ENCODE measurements at places on chromosomes 2 and 18.

- no peak for DNase-seq
Observed at GRCh38 chr2:81981585-81981984, 1677.0 kb upstream of the LRRTM1 start.

- no peak for DNase-seq
Observed at GRCh38 chr2:179180242-179180641, 84.4 kb downstream of the SESTD1 start.

DNA sequence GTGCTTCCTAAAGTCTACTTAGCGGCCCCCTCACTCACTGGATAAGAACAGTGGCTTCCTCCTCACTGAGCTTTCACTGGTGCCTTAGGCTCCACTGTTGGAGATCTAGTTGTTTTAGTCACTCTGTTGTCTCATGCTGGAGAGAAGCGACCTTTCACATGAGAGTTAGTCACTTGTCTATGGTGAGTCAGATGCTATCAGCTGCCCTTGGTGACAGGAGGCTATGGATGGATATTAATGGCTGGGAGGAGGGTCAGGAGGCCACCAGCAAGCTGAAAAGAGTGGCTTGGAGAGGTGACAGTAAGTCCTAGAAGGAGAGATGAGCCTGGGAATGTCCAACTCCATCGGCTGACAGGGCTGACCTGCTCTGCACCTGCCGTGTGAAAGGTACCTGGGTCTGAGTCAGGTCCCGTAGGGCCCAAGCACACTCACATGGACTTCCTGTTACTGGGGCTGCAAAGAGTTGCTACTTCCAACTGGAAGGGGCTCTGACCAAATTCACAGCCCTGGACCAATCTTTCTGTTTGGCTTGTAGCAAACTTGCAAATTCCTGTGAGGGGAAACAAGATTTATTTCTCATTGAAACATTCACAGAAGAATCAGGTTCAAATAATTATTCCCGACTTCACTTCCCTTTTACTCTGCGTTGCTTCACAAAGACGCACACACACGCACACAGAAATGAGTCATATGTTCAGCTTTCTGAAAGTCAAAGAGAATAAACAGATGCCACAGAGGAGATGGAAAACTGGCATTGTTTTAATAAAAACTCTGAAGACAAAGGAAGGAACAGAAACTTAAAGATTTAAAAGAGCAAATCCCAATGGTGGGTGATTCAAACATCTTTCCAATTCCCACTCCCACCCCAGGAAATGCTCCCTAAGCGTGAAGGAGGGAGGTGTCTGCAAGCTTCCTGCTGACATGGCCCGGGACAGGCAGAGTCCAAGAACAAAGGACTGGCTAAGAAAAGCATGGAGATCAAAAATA, 203.5 kb upstream of the TWIST2 start:
- DNase-seq, result no peak

DNA sequence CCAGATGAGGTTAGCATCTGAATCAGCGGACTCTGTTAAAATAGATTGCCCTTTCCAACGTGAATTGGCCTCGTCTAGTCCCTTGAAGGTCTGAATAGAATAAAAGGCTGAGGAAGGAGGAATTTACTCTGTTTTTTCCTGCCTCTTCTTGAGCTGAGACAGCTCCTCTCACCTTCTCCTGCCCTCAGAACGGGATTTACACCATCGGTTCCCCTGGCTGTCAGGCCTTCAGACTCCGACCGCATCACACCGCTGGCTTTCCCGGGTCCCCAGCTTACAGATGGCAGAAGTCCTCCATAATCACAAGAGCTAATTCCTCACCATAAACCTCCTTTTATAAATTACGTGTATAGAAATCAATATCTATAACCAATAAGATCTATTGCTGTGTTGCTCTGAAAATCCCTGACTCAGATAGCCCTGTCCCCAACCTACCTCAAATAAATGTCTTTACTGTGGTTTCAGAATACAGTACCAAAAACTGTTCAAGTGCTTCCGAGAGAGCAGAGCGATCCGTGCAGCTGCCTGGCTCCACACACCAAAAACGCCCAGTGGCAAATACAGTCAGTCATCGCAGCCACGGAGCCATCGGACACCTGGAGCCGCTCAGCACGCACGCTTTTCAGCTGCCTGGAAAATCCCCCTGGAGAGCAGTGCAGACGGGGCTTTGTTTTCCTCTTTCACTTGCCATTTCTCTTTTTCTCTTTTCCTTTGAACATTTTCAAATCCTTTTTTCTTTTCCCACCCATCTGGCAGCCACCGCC, 196.9 kb downstream of the NRP2 start:
- no peak for DNase-seq

- DNase-seq, result no peak
Observed at GRCh38 chr2:15874321-15874720, 66.0 kb upstream of the MYCN start.

DNA sequence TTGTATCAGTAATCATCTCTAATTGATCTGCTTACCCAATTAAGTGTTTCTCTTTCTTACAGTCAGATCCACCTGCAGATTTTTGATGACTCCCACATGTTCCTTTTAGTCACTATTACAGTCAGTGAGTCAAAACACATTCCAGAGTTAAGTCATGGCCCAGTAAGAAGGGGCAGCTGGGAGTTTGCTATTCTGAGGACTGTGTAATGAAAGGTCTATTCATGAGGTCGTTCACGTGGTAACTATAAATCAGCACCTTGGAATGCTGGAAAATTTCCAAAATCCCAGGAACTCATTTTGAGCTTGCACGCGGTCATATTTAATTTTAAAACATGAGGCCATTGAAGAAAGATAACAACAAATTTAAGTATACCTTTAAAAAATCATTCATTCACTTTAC, 252.5 kb downstream of the XIRP2 start:
- no peak for DNase-seq

- no peak for DNase-seq
Observed at GRCh38 chr18:45547910-45548309, 67.4 kb upstream of the SLC14A2 start.

DNA sequence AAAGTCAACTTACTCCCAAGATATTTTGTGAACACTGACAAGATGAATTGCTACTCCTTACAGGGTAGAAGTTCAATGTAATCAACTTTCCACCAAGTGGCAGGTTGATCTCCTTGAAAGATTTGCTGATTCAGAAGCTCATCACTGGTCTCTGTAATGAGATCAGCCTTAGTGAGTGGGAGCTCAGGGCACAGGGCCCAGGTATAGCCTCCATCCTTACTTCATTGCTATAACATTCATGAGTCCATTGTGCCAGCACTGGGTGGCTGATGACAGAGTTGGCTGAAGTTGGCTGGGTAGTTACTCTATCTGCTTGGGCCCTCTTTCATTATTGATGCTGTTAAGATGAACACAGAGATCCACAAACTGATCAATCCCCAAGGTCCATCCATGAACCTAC, 379.0 kb downstream of the IRS1 start:
- no peak for DNase-seq

- no peak for DNase-seq
Observed at GRCh38 chr18:45137087-45137419, 456.4 kb downstream of the SETBP1 start.

DNA sequence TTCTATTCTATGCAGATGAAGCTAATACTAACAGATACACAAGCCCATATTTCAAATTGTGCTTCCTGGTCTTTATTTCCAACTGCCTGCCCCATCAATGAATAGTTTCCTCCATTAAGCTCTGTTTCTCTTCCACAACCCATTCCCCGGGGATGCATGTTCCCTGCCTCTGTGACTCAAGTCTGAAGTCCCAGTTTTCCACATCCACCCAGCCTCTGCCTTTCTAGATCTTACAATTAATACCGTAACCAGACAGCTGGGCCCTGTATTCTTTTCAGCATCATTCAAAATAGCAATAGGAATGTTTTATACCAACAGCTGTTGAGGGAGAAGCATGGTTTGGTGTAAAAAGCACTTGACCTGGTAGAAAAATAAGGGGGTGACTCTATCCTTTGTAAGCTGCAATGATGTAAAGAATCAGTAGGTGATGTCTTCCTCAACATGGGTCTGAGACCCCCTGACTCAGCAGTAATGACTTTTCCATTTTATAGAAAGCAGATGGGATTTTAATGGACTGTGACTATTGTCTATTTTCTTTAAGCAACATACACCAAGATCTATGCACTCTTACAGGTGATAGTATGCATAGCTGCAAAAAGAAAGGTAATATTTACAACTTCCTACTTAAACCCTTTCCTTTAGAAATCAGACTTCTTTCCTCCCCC, 46.1 kb upstream of the DAPL1 start:
- no peak for DNase-seq

GRCh38 chr2:439556-440402, 151.9 kb upstream of the ALKAL2 start:
- DNase-seq, result no peak

DNA sequence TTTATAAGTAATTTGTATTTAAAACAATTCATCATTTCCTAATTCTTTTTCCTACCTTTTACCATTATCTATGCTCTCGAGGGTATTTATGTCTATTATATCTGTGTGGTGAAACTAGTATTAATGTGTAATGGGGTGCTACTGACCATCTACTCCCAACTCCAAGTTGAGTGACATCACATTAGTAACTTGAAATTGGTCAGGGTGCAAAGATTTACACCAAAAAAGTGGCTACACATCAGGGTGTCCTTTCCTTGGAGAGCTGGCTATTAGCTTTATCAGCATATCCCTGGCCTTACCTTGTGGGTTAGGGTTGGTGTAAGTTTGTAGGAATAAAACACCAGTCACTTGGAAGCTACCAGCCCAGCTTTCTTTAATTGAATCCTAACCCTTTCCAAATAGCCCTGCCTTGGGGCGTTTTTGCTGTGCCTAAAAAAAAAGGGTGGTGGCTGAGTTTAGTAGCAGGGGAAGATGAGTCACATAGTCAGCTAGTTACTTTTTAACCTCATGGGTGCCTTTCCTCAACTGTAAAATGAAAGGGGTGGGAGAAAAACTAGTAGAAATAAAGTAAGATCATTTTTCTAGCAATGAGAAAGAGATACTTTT, 14.0 kb downstream of the ANXA4 start:
- DNase-seq, result no peak

DNA sequence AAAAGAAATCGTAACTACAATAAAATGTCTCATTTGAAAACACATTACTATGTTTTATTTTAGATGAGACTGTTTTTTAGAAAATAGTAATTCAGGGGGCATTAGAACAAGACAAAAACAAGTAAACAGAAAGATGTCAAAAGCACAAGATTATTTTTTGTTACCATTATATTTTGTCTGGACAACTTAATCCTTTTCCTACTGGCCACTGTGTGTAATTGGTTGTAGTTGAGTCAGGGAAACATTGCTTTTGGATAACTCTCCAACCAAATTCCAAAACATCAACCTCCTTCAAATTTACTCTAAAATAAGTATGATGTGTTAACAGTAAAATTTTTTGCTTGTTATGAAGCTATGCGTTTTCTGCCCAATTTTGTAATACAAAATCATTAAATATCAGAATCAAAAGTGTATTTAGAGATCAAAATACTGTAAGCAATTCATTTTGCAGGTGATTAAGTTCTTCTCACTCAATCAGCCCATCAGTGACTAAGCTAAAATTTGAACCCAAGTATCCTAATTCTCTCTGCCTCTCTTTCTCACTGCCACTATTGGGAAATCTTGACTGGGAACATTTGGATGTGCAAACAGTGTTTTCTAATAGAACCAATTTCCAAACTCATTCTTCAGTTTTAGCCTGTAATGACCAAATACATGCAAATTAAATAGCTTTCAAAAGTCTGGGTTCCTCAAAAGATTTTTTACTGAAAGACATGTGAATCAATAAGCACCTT, 11.4 kb upstream of the MEIS1 start:
- no peak for DNase-seq

- DNase-seq, result no peak
Observed at GRCh38 chr2:117856415-117857210, 42.1 kb downstream of the DDX18 start.

GRCh38 chr2:191404568-191404991, 159.4 kb downstream of the MYO1B start:
- DNase-seq, result no peak

DNA sequence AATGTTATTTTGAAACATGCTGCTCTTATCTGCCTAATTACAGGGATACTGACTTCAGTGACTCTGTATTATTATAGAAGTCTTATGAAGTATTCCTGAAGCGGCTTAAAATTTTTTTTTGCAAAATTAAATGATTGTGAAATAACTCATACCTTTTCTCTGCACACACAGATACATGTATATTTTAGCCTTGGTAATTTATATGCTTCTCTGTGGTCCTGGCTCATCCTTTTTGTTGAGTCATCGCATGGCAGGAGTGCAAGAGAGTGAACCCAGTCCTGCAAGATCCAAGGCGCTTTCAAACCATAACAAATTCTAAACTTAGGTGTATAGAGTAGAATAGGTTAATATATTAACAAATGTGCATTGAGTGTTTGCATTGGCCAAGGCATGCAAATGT, 8.6 kb downstream of the CCNT2 start:
- no peak for DNase-seq

GRCh38 chr18:10003866-10004265, 90.0 kb downstream of the VAPA start:
- no peak for DNase-seq

DNA sequence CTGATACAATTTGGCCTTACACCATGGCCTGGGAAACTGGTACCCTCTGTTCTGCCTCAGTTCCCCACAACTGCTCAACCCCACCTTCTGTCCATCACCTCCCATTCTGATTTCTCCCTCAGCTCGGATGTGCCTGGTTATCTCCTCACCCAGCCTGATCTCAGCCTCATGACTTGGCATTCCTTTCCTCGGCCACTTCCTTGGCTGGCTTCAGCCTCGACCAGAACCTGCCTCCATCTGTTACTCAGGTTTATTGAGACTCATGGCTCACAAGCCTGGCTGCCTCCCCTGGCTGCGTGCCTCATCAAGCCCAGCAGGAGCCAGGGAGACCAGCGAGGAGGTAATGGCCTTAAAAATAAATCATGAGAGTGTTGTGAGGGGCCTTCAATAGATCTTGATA, 356.2 kb upstream of the SPRED2 start:
- DNase-seq, result no peak

DNA sequence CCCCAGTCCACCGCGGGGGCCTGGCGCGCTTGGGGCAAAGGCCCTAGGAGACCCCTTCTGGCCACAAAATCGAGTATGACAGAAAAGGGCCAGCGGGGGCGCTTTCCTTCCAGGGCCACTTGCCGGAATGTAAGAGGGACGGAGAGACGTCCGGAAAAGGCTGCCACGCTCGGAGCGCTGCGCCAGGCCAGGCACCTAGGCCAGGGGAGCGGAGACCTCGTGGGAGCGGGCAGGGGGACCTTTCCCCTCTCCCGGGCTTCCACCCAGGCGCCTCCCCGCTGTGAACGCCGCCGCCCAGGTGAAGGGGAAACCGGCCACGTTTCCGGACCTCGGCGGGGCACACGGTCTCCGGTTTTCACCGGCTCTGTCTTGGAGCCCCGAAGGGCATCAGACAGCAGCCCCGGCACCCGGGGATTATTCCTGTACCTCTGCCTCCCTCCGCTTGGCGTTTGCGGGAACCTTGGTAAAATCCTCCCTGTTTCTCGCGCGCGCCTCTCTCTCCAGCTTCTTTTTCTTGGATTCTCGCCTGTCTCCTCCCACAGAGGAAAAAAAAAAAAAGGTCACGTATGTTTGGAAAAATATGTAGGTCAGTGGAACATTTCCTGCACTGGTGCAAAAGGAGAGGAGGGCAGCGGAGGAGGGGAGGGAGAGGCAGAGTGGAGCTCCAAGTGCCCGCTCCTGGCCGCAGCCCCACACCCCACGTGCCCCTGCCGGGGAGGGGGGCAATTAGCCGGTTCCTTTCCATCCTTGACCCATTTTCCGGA, 1.2 kb upstream of the NPAS2 start:
- DNase-seq, result no peak

- no peak for DNase-seq
Observed at GRCh38 chr2:26088038-26088643, 54.3 kb downstream of the RAB10 start.
